ENCODE measurements at places on chromosomes 2 and 18.

DNA sequence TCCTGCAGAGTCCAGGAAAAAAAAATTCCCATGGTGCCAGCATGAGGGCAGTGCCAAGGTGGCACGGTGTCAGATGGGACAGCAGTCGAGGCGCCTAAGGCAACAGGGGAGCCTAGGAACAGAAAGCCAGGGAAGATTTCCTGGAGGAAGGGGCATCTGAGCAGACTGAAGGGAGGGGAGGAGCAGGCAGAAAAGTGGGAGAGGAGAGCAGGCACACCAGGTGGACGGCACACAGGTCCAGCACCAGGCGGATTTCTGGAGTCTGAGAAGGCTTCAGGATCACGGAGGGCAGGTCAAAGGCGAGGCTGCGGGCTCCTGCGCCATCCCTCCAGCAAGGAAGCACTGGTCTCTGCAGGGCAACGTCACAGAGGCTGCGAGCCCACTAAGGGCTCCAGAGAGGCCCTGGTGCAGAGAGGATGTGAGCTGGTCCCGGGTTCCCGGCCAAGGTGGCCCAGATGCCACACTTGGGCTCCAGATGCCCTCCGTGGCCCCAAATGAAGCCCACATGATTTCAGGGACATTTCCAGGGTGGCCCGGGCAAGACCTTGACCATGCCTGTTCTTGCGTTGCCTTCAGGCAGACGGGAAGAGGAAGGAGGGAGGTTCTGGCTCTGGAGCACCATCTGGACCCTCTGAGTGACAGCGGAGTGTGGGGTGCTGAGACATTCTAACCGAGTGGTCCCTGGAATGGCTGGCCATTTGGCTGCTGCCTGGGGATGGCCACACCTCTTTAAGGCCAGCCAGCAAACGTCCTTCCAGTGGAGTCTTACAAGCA lies 4.1 kb downstream of the HS6ST1 start:
- no peak for DNase-seq

GRCh38 chr2:236873636-236874035 lies 212.1 kb upstream of the COPS8 start:
- no peak for DNase-seq

- DNase-seq: no peak
Measured at GRCh38 chr18:71798986-71799673, 745.0 kb downstream of the CBLN2 start.

DNA sequence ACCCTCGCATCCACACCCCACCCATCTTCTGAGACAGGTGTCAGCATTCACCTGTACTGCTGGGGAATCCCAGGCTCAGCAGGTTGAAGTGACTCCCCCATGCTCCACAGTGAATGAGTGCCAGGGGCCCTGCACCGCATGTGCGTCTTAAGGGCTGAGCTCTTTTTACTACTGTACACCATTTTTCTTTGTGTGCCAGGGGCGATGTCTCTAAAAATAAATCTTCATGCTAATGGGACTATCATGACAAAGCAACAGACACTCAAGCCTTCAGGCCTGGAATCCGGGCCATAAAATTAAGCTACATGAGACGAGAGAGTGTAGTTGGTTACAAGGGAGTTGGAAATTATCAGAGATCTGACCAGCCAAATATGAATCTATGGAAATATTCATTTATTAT lies 294.8 kb downstream of the LPIN1 start:
- DNase-seq: no peak

GRCh38 chr2:15243762-15244161 lies 317.4 kb downstream of the NBAS start:
- DNase-seq: no peak

DNA sequence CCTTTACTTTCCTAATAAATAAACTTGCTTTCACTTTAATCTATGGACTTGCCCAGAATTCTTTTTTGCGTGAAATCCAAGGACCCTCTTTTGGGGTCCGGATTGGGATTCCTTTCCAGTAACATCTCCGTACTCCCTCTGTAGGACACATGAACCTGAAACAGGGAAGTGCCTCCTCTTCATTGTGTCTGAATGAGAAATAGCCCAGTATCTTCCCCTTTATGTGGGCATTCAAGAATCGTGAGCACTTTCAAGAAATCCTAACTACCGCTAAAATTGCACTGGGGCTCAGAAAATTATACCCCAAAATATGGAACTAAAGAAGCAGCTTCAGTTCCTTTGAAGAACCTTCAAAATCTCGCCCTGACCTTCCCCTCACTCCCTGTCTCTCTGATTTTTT lies 7.8 kb upstream of the POMC start:
- DNase-seq: no peak

- DNase-seq: no peak
Measured at GRCh38 chr2:166180951-166181812, 53.4 kb upstream of the SCN1A start.

DNA sequence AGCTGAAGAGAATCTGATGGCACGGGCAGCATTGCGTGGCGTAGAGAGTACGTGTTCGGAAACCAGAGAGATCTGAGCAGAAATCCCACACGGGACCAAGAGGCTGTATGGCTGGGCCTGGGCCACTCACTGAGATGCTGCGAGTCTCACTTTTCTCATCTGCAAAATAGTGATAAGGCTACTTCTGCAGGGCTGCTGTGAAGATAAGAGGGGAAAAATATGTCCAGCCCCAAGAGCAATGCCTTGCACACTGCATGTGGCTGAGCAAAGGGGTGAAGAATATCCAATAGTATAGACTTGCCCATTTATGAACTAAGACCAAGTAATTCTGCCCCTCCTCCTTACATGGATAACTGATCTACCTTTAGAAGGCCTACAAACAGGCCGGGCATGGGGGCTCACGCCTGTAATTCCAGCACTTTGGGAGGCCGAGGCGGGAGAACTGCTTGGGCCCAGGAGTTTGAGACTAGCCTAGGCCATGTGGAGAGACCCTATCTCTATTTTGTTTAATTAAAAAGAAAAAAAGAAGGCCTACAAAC lies 3.1 kb downstream of the FECH start:
- DNase-seq: peak; percentile 40

DNA sequence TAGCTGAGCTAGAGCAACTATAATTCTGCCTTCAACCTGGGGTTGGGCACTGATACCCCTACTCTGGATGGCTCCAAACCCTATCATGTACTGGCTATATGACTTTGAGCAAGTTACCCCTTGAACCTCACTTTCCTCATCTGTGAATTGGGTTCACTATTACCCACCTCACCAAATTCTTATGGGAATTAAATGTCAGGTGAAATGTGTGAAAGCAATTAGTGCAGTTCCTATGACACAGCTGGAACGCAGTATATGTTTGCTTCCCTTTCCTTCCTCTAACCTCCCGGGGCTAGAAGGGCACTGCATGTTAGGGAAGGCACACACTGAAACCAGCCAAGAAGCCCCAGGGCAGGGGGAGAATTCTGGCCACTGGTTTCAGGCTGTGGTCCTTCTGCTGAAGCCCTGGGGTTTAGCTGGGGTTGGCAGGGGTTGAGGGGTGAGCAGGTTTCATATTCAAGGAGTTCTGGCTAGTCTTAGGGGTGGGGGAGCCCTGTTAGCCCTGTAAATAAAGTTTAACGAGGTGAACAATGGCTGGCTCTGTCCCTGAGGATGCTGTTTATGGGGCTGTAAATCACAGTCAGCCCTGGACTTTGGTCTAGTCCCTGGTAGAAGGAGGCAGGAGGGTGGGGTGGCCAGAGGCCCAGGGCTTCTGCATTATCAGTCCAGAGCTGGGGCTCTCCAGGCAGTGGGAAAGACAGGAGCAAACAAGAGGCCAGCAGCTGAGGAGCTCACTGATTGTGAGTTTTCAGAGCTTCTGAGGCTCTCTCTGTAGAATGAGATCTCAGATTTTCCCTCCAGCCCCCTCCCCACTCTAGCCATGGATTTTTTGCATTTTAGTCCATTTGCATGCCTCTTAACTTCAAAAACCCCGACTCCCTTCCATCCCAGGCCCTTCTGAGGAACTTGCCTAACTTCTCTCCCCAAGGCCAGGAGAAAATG lies 8.0 kb downstream of the PKDCC start:
- DNase-seq: no peak

GRCh38 chr2:17615147-17615546 lies 74.7 kb downstream of the VSNL1 start:
- DNase-seq: no peak

- DNase-seq: no peak
Measured at GRCh38 chr2:16477648-16478047, 188.0 kb downstream of the CYRIA start.

Data from hematopoietic multipotent progenitor cell (in vitro differentiated cells).